ENCODE measurements at places on chromosomes 2 and 18.

DNA sequence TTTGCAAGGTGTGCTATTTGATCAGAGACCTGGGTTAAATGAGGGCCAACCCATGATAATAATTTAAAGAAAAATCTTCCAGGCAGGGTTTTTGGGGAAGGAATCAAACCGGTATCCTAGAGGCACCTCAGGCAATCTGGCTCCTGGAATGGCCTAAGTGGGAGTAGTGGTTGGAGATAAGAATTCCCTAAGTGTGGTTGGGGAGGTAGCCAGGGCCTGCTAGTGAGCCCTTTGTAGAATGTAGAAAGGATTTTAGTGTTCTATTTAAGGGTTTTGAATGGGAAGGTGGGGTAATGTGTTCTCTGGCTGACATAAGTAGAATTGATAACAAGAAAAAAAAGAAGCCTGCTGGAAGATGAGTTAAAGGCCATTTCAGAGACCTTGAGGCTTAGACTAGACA is 422.2 kb downstream of the XIRP2 start:
- H3K27me3 ChIP-seq, result no peaks in the 10 kb centered on the region
- DNase-seq, result no peak

DNA sequence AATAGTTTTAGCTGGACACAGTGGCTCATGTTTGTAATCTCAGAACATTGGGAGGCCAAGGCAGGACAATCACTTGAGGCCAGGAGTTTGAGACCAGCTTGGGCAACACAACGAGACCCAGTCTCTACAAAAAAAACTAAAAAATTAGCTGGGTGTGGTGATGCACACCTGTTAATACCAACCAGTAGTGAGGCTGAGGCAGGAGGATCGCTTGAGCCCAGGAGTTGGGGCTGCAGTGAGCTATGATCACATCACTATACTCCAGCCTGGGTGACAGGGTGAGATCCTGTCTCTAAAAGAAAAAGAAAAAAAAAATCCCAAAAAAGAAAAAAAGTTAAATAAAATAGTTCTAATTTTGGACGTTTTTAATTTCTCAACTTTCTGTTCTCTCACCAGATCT is 68.7 kb downstream of the MAP4K3 start:
- no peaks in the 10 kb centered on the region for H3K27me3 ChIP-seq
- peaks cover 23% of the 10 kb centered on the region for H3K4me1 ChIP-seq
- H3K4me3 ChIP-seq, result no peak overlapping the region
- no peak for DNase-seq
- H3K36me3 ChIP-seq, result peaks cover 34% of the 10 kb centered on the region

DNA sequence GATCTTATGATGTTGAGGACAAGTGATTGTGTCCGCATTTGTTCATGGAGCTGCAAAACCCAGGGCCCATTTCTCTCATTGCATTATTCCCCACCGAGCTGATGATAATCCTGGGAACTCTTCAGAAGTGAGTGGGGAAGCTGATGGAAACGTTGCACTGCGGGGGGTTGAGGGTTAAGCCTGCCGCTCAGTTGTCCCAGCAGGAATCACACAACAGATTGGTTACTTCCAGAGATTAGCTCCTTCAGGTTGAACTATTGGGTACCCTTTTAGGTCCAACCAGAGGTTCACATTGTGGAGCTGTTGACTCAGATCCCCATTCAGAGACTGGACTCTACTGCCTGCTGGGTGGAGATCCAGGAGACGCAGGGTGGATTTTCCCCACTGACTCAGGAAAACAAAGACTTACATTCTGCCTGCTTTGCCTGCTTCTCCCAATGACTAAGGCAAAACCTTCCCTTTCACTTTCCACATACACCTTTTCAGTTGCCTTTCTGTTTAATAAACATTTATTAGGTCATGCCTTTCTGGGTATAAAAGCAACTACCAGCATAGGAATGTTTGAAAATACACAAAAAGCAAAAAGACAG is 286.4 kb downstream of the TXNL1 start:
- no peak overlapping the region for H3K4me3 ChIP-seq
- DNase-seq, result no peak
- no peak overlapping the region for H3K27ac ChIP-seq
- no peaks in the 10 kb centered on the region for H3K27me3 ChIP-seq
- no peaks in the 10 kb centered on the region for H3K4me1 ChIP-seq
- H3K36me3 ChIP-seq, result no peaks in the 10 kb centered on the region

DNA sequence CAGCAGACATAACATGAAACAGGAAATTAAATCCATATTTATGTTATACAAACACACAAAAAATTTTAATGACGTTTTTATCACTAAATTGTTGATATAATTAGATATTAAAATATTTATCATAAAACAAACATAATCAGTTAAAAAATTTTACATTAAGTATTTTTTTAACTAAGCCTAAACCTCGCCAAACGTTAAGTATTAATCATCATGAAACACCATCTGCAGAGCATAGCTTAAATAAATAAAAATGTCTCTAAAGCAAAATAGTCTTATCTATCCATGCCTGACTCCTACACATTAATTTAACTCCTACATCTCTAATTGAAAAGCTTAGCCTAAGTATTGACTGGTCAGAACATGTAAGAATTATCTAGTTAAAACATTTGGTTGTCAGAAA is 271.6 kb upstream of the RND3 start:
- no peaks in the 10 kb centered on the region for H3K4me1 ChIP-seq
- no peaks in the 10 kb centered on the region for H3K36me3 ChIP-seq
- no peak overlapping the region for H3K27ac ChIP-seq
- no peak for DNase-seq

DNA sequence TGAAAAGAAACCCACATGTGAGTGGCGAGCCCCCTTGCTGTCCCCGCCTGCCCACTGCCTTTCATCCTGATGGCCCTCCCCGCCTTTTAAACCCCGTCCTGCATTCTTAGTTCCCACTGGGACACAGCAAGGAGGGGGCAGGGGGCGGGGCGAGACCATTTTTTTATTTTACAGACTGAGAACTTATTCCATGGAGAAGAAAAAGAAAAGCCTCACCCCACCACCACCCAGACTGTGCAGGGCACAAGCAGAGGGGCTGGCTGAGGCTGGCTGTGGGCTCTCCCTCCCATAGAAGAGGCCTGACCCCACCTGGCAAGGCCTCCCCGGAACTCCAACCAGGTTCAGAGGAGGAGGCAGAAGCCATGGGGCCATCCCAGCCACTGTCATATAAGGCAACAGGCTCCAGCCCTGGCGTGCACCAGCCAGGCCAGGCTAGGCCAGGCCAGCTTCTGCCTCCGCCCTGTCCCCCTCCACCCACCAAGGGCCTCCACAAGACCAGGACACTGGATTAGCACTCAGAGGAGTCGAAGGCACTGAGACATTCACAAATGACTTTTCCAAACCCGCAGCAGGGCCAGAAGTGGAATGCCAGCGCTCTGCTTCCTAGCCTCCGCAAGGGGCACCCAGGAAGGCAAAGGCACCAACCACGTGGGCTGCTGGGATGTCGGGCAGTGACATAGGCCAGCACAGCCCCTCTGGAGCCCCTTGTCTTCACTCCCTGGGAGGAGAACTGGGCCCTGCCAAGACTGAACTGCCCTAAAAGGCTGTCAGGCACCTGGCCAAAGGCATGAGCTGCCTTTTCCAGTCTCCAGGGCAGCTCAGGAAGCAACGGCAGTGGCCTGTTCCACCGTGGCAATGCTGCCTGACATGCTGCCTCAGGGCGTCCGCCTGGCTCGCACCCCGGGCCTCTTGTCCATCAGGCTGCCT is 37.5 kb upstream of the SEMA4C start:
- peaks cover 4% of the 10 kb centered on the region for H3K27me3 ChIP-seq
- H3K4me3 ChIP-seq, result no peak overlapping the region
- H3K27ac ChIP-seq, result no peak overlapping the region
- no peak for DNase-seq
- H3K36me3 ChIP-seq, result no peaks in the 10 kb centered on the region

DNA sequence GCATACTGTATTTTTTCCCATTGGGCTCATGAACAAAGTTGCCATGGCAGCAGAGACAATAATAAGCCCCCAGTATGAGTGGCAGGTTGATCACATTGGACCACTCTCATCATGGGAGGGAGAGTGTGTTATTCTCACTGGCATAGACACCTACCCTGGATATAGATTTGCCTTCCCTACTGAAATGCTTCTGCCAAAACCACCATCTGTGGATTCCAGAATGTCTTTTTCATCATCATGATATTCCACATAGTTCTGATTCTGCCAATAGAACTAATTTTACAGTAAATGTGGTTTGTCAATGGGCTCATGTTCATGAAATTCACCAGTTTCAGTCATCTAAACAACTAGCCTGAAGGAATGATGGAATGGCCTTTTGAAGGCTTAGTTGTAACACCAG is 18.4 kb downstream of the TMEM200C start:
- no peak overlapping the region for H3K4me3 ChIP-seq
- H3K4me1 ChIP-seq, result no peaks in the 10 kb centered on the region
- H3K27ac ChIP-seq, result no peak overlapping the region
- DNase-seq, result no peak

GRCh38 chr2:168290391-168290790 is 43.0 kb upstream of the STK39 start:
- no peak overlapping the region for H3K27ac ChIP-seq
- no peak for DNase-seq
- H3K27me3 ChIP-seq, result peaks cover 1% of the 10 kb centered on the region
- H3K4me3 ChIP-seq, result no peak overlapping the region
- H3K4me1 ChIP-seq, result no peaks in the 10 kb centered on the region
- no peaks in the 10 kb centered on the region for H3K36me3 ChIP-seq

DNA sequence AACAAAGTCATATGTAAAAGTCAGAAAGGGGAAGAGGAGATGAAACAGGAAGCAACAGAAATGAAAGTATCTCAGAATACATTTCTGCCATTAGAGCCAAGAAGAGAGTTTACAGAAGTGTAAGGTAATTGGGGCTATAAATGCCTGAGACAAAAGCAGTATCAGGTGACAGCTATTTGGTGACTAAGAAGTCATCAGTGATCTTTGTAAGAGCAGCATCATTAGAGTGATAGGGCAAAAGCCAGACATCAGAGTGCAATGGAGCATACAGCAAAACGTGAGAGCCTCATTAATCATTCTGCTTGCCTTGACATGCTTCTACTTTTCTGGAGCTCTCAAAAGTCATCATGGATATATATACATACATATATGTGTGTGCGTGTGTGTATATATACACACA is 804.7 kb upstream of the PIK3C3 start:
- no peaks in the 10 kb centered on the region for H3K4me1 ChIP-seq
- H3K27me3 ChIP-seq, result no peaks in the 10 kb centered on the region
- no peak for DNase-seq
- H3K4me3 ChIP-seq, result no peak overlapping the region
- H3K27ac ChIP-seq, result no peak overlapping the region

DNA sequence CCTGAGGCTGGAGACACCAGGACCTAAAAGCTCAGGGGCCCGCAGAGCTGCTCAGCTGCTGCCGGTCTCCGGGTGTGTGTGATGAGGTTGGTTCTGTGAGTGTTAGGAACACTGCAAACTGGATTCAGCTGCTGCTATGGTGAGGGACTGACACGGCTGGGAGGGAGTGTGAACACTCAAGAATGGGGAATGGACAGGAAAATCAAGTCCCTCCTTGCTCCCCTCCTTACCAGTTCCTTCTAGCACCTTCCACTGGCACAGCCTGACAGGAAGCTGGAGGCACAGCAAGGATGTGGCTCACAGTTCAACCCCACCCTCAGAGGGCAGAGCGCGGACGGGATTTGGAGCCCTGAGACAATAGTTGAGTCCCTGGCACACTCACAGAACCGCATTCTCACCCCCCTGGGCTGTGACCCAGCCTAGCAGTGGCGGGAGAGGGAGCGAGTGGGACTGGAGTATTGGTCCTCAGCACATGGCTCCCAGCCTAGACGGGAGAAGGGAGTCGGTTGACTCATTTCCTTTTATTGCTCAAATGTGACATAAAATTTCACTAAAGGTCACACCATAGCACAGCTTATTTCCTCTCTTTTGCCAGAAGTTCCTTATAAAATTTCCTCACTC is 42.5 kb downstream of the LRRC30 start:
- H3K36me3 ChIP-seq, result no peaks in the 10 kb centered on the region
- no peaks in the 10 kb centered on the region for H3K4me1 ChIP-seq
- H3K4me3 ChIP-seq, result no peak overlapping the region
- no peaks in the 10 kb centered on the region for H3K27me3 ChIP-seq

- no peak overlapping the region for H3K27ac ChIP-seq
- peaks cover 52% of the 10 kb centered on the region for H3K36me3 ChIP-seq
- no peaks in the 10 kb centered on the region for H3K4me1 ChIP-seq
- DNase-seq, result no peak
- H3K4me3 ChIP-seq, result no peak overlapping the region
Observed at GRCh38 chr2:241087420-241088268, 14.4 kb downstream of the MTERF4 start.

DNA sequence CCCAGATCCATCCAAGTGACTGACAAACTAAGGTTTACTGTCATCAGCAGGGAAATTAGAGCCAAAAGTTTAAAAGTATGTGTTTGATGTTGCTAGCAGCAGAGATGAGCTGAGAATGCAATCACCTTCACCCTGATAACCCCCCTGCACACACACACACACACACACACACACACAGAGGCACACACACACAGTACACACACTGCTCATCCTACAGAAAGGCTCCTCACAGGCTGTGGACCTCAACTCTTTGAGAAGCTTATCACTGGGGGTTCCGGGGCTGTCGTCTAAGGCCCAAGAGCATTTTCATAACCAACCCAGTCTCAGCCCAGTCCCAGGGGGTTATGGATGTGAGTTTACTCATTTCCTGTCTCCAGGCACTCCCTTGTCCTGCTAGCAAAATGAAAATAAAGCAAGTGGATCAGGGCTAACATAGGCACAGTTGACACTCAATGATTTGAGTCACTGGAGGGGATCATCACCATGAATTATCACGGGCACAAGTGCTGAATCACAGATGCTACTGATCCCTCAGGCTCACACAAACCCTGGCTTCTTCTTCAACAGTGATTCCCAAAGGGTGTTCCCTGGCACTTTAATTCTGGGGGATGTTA is 76.6 kb downstream of the ALK start:
- DNase-seq, result no peak
- no peaks in the 10 kb centered on the region for H3K36me3 ChIP-seq
- no peaks in the 10 kb centered on the region for H3K27me3 ChIP-seq
- H3K4me3 ChIP-seq, result no peak overlapping the region

- no peak overlapping the region for H3K27ac ChIP-seq
- no peaks in the 10 kb centered on the region for H3K36me3 ChIP-seq
- no peaks in the 10 kb centered on the region for H3K27me3 ChIP-seq
- H3K4me3 ChIP-seq, result no peak overlapping the region
Observed at GRCh38 chr18:29078273-29078672, 901.3 kb upstream of the CDH2 start.

DNA sequence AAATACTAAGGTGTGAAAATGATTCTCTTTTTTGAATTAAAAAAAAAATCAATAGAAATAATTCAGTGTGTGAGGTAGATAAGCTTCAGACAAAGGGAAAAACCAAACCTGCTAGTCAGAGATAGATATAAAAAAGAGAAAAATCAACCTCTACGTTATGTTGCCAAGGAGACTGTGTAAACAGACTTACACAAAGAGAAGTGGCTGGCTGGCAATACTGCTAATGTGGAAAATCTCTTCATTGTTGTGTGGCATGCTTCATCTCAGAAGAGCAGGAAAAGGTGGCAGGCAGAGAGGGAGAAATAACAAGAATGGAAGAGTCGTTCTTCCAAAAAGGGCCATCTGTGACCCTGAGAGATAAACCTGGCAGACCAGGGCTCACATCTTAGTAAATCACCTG is 200.8 kb downstream of the SLC8A1 start:
- DNase-seq, result no peak
- H3K36me3 ChIP-seq, result no peaks in the 10 kb centered on the region
- no peaks in the 10 kb centered on the region for H3K27me3 ChIP-seq
- H3K4me3 ChIP-seq, result no peak overlapping the region

- peaks cover 39% of the 10 kb centered on the region for H3K27me3 ChIP-seq
- no peak overlapping the region for H3K27ac ChIP-seq
- H3K36me3 ChIP-seq, result no peaks in the 10 kb centered on the region
- no peak for DNase-seq
Observed at GRCh38 chr2:189582140-189582808, 1.7 kb upstream of the SLC40A1 start.
